ENCODE measurements at places on chromosomes 5 and 9.
A peak's percentile ranks its signal among the peaks of the same experiment; 100 is the strongest.

DNA sequence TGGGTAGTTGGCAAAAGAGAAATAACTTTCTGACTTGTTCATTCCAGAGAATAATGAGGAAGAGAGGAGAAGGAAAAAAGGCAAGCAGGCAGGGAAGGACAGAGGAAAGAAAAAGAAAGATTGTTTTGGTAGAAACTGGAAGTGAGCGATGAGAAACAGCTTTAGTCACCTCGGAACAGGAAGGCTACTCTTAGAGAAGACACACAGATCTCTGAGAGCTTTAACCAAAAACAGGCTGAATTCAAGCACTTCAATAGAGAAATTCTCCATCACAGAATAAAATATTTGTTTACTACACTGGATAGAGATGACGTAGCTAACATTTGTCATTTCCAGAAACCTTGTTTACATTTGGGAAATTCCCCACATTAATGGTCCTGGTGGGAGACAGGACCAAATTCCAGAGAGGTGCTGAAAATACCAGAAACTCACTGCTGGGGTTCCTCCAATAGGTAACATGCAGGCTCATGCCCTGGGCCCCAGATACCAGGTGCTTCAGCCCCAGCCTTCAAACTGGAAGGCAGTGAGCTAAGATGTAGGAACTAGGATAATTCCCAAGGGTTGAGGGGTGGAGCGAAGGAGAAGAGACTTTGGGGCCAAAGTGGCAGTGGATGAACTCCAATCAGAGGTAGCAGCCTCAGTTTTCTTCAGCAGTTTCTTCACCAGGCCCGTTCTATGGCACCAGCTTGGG is 227.7 kb upstream of the GRAMD2B start:
- no peak for DNase-seq

DNA sequence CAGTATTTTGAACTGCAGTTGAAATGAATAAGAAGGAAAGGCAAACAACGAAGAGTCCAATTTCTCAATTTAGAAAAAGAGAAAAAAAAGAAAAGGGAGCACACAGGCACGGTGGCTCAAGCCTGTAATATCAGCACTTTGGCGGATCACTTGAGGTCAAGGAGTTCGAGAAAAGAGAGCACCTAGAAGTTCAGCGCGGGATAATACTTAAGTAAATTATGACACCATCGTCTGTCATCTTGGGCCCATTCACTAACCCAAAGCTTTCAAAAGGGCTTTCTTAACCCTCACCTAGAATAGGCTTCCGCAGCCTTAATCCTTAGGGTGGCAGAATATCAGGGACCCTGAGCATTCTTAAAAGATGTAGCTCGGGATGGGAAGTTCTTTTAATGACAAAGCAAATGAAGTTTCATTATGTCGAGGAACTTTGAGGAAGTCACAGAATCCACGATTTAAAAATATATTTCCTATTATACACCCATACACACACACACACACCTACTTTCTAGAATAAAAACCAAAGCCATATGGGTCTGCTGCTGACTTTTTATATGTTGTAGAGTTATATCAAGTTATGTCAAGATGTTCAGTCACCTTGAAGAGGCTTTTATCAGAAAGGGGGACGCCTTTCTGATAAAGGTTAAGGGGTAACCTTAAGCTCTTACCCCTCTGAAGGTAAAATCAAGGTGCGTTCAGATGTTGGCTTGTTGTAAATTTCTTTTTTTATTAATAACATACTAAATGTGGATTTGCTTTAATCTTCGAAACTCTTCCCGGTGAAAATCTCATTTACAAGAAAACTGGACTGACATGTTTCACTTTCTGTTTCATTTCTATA is 602 bp upstream of the CD274 start:
- no peak for DNase-seq

DNA sequence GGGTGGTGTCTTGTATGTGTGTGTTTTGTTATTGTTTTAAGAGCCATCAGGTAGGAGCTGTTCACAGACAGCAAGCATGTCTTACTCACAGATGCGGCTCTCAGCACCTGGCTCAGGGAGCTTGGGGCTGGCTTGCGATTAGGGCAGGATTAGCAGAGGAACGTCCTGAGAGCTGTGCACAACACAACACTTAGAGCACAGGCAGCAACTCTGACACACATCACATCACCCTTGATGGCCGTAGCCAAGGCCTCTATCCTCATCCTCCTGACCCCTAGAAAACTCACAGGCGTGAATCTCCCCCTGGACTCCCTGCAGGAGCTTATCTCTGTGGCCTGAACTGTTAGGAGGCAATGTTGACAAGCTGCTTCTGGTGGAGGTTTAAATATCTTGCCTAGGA is 7.1 kb upstream of the IL17B start:
- no peak for DNase-seq

DNA sequence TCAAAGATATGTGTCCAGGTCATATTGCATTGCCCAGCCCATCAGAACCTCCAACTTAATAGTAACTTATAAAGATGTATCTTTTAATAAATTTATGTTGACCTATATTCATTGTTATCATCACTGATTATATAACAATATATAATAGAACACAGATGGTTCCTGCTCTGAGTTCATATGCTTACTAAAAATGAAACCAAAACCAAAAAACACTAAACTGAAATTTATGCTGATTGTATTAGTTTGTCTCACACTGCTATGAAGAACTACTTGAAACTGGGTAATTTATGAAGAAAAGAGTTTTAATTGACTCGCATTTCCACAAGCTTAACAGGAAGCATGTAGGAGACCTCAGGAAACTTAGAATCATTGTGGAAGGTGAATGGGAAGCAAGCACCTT is 462.5 kb upstream of the TYRP1 start:
- DNase-seq: no peak

GRCh38 chr9:88087906-88088305 is 50.4 kb downstream of the SPATA31C2 start:
- no peak for DNase-seq

- no peak for DNase-seq
These were observed 1085.6 kb upstream of the WWC1 start for GRCh38 chr5:167205881-167206280.

DNA sequence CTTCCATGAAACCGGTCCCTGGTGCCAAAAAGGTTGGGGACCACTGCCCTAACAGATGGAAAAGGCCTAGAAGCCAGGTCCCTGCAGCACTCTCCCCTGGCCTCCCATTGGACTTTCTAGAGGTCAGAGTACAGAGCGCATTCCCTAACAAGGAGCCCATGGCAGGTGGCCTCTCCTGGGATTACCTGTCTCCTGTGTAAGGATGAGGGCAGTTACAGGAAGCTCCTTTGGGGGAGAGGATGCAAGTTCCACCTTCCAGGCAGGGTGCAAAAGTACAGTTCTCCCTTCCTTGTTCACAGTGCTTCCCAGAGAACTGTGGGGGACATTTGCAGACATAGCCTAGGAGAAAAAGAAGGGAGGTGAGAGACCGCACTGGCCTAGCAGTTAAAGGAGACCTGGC is 62.4 kb downstream of the SLC36A1 start:
- DNase-seq: no peak

DNA sequence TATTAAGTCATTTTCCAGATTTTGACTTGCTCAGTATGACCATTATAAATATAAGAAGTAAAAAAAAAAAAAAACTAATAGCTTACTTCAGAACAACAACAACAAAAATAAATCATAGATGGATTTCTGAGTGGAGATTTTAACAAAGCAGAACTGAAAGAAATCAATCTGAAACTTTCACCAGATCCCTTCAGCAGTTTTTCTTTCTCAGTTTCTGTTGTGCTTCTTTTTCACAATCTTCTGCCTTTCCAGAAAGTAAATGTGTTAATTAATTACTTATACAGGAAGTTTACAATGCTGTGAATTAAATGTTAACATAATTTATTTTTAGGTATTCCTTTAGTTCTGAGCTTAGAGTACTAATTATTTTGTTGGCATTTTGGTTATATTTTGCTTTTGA is 73.5 kb downstream of the CHSY3 start:
- no peak for DNase-seq

DNA sequence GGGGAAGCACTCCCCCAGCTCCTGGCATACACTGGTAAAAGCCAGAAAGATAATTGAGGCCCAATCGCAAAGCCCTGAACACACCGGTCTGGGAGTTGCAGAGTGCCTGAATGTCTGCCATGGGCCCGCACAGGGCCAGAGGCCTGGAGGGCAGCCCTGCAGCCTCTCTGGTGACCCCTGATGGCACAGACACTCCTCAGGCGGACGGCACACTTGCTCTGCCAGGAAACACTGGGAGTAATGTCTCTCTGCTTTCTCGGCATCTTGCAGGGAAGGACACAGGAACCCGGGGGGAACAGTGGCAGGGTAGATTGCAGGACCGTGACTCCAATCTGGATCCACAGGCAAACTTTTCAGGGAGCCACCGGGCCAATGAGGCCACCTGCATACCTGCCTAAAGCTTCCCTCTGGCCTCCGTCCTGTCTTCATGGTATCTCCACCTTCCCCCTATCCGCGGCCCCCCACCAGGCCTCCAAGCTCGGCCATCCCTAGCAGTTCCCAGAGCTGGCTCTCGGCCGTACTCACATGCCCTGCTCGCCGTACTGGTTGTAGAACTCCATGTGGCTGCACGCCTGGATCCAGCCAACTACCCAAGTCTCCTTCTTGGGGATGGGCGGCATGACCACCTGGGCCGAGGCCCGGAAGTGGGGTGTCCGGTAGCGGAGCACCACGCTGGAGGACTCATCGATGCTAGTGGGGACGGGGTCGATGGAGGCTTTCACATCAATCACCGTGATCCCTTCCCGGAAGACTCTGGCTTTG is 797 bp downstream of the FAM78A start:
- no peak for DNase-seq

DNA sequence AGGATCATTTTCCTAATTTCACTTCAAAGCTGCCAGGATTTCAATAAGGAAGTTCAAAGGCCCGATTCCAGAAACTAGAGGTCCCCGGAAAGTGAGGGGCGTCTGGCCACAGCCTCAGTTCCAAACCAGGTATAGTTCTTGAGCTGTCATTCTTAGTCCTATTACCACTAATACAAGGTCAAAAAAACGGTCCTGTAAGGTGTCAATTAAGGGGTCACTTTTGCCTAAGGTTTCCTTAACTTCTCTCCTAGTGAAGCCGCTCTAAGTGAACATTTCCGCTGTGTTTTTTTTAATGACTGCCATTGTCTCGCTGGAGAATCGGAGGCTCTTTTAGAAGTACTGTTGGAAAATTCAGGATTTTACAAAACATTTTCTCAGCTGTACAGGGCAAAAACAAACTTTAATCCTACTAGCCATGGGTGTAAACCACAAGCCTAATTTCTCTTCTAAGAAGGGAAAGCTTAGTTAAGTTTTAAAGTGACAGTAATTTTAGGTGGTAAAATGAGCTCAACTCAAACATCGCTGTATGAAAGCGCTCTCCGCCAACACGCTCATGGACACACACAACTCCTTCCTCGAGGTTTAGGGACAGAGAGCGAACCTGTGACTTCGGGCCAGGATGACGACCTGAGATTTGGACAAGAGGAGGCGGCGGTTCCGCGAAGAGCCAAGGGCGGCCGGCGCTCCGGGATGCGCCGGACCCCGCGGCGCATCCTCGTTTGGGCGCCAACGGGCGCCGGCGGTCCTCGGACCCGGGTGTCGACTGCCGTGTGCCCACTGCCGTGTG is 76.7 kb upstream of the IFNE start:
- no peak for DNase-seq

DNA sequence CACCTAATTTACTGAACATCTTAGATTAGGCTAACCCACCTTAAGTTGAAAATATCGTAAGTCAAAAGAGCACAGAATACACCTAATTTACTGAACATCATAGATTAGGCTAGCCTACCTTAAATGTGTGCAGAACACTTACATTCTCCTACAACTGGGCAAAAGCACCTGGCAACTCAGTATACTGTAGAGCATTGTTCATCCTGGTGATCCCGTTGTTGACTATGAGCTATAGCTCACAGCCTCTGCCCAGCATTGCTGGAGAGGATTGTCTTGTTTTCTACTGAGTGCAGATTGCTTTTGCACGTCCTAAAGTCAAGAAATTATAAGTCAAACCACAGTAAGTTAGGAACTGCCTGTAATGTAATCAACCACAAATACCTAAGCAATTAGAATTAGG is 531.8 kb upstream of the CDH6 start:
- no peak for DNase-seq

GRCh38 chr5:145407300-145408047 is 427.7 kb downstream of the PRELID2 start:
- DNase-seq: no peak

GRCh38 chr9:22446950-22447617 is 460 bp downstream of the DMRTA1 start:
- DNase-seq: peak; percentile 47

- no peak for DNase-seq
These were observed 65.4 kb downstream of the CDC42SE2 start for GRCh38 chr5:131329286-131329560.

- DNase-seq: peak; percentile 85
These were observed 110.3 kb downstream of the VAV2 start for GRCh38 chr9:133881671-133882381.

GRCh38 chr5:120449501-120449900 is 14.6 kb upstream of the PRR16 start:
- no peak for DNase-seq

- DNase-seq: no peak
These were observed 51.6 kb downstream of the SLC1A1 start for GRCh38 chr9:4541856-4542255.

GRCh38 chr5:136886608-136887007 is 521.3 kb upstream of the TRPC7 start:
- no peak for DNase-seq

GRCh38 chr9:36873247-36873875 is 160.7 kb downstream of the PAX5 start:
- peak; percentile 66 for DNase-seq

GRCh38 chr5:135635451-135635850 is 56.7 kb upstream of the CXCL14 start:
- no peak for DNase-seq

GRCh38 chr9:4299005-4299795 is 668 bp downstream of the GLIS3 start:
- no peak for DNase-seq

DNA sequence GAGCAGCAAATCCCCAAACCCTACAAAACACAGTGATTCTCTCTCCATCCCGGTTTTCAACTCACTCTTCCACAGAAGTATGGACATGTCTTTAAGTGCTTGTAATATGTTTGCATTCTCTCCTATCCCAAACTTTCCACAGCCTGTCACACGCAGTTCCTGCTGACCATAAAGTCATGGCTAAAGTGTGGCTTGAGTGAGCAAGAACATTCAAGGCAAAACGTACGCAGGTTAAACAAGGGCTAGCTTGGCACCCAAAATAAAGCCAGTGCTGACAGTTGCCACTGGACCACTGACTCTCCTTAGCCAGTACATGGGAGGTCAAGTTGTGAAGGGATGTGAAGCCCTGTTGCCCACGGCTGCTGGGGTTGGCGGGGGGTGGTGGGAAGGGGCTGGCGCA is 211.1 kb upstream of the IRX1 start:
- no peak for DNase-seq

Measured in NCI-H2029 treated with DMSO at 0.1 percent for 48 hours (cell line).